MG63 (cell line): ENCODE measurements at places on chromosomes 2 and 18. TPM values are rescaled to one million over a fixed set of nuclear protein-coding genes. Genes with fewer than 3 reads are reported as not detected.
A peak's percentile ranks its signal among the peaks of the same experiment; 100 is the strongest.

GRCh38 chr2:140734992-140735391 lies 1395.8 kb downstream of the LRP1B start:
- DNase-seq = no peak

GRCh38 chr2:188051706-188052105 lies 240.0 kb upstream of the GULP1 start:
- no peak for DNase-seq

GRCh38 chr2:133293544-133294353 lies 274.5 kb downstream of the NCKAP5 start:
- peak; percentile 28 for DNase-seq

DNA sequence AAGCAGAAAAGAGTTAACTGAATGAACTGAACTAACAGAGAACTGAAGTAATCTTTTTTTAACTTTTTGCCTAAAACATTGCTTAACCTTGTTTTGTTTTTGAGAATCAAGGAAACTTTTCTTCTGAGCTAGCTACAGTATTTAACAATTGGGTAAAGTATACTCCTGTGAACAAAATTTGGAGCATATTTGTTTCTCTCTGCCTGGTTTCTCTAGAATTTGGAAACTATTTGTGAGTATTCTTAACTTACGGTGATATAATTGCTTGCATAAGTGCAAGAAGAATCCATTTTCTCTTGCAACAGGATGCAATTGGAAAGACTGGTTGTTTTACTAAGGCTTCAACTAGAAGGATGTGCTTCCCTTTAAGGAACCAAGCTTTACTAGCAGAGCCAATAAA lies 65.9 kb upstream of the FAM98A start:
- DNase-seq = no peak

The CTAGE1 gene
- not detected in 2 replicates for total RNA-seq

The MROH2A gene
- total RNA-seq = not detected in 2 replicates

The RNF103 gene
- total RNA-seq = 8.8 and 10.0 TPM in 2 replicates

The SERPINB10 gene
- not detected in 2 replicates for total RNA-seq
